ENCODE measurements at places on chromosomes 4 and X.

GRCh38 chr4:153113061-153113837, 91.0 kb upstream of the TRIM2 start:
- no peak for DNase-seq

- no peak for DNase-seq
Observed at GRCh38 chr4:26397086-26397485, 76.3 kb downstream of the RBPJ start.

GRCh38 chr4:92433272-92433758, 129.5 kb downstream of the GRID2 start:
- no peak for DNase-seq

DNA sequence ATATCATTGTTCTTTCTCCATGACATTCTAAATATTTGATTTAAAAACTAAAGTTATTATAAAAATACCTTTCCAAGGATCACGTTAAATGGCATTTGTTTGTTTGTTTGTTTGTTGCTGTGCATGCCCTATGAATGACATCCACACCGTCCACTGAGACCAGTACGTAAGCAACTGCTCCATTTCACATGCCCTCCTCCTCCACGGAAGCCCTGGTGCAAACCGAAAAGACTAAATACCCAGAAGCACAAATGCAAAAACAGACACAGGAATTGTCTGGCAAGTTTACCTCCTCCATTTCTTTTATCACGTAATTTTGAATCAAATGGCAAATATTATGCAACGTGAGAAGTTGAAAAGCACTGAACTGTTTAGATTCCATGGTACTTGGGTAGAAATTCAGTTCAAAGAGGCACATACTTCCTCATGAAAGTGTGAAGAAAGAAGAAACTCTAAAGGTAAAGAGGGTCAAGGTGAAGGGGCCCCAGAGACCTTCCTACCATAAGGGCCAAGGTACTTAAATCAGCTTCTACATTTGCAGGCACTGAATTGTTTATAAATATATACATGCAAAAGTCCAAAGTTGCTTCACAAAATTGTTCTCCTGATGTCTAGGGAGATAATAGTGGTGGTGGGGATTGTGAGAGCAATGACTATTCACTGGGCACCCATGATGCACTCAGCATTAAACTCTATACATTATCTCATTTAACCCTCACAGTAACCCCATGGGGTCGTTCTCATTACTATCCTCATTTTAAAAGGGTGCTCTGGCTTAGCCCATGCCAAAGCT, 23.4 kb downstream of the IRF2 start:
- DNase-seq = no peak

GRCh38 chr4:120709991-120710390, 212.5 kb downstream of the PRDM5 start:
- DNase-seq = no peak

DNA sequence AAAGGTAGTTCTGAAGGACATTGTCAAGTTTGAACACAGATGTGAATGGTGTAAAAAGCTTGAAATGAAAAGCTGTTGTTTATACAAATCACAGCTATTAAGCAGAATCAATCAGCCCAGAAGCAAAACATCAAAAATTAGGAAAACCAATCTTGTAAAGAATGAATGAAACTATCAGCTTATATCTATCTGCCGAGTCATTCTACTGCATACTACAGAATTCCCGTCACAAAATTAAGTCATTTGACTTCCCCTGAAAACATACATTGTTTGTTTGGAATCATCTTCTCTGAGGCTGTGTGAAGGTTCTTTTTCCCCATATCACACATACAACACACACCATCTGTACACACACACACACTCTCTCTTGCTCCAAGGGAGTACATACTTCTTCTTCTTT, 80.3 kb downstream of the RFC1 start:
- DNase-seq = no peak

DNA sequence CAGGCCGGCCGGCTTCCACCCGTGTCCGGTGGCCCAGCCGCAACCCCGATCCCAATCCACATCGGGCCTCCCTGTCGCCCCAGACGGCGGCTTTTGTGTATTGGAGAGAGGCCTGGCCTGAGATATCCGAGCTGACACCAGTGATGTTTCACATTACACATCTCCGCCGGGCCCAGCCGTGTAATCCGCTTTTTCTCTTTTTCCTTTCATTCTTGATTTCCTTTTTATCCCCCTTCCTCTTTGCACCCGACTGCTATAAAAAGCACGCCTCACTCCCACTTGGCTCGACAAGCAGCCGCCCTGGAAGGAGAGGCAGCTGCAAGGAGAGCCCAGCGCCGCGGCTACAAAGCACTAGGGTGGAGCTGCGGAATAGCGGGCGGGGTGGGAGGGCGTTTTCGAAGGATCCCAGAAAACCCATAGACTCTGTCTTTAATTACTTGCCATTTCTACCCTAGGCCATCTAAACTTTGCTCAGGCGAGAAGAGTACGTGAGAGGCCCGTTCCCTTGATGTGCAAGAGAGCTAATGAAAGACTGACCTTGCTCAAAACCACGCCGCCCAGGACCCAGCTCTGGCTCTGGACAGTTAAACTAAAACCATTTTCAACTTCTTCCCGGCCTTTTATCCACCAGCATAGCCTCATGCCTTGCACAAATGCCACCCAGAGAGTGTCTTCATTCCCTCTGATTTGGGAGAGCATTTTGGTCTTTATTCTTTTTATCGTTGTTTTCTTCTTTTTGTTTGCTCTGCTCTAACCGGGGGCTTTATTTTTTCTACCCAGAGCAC, 3.2 kb downstream of the PITX2 start:
- DNase-seq = no peak

GRCh38 chrX:136825771-136826170, 45.0 kb upstream of the ARHGEF6 start:
- no peak for DNase-seq

Measured in hematopoietic multipotent progenitor cell treated with erythropoietin and hydrocortisone succinate and interleukin-3 and kit ligand, for 4 days (in vitro differentiated cells).